ENCODE measurements at places on chromosomes 7 and 10.
A peak's percentile ranks its signal among the peaks of the same experiment; 100 is the strongest.

- no peak for DNase-seq
Observed at GRCh38 chr7:19401461-19401860, 256.2 kb upstream of the FERD3L start.

GRCh38 chr7:117480978-117481377, 1.2 kb downstream of the CFTR start:
- DNase-seq = no peak

DNA sequence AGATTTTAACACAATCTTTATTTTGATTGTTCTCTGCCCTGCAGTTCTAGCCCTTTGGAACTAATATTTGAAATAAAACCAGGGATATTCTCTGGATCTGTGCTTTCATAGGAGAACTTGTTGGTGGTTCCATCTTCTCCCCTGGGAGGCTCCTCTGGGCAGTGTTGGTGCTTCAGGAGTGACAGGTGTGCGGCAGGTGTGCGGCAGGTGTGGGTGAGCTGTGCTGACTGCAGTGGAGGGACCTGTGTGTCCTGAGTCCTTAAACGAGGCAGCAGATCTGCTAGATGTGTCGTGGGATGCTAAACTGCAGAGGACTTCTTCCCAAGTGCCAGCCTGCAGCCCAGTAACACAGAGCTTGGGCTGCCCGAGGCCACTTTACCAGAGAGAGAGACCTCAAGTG, 98.4 kb downstream of the LYZL1 start:
- no peak for DNase-seq

DNA sequence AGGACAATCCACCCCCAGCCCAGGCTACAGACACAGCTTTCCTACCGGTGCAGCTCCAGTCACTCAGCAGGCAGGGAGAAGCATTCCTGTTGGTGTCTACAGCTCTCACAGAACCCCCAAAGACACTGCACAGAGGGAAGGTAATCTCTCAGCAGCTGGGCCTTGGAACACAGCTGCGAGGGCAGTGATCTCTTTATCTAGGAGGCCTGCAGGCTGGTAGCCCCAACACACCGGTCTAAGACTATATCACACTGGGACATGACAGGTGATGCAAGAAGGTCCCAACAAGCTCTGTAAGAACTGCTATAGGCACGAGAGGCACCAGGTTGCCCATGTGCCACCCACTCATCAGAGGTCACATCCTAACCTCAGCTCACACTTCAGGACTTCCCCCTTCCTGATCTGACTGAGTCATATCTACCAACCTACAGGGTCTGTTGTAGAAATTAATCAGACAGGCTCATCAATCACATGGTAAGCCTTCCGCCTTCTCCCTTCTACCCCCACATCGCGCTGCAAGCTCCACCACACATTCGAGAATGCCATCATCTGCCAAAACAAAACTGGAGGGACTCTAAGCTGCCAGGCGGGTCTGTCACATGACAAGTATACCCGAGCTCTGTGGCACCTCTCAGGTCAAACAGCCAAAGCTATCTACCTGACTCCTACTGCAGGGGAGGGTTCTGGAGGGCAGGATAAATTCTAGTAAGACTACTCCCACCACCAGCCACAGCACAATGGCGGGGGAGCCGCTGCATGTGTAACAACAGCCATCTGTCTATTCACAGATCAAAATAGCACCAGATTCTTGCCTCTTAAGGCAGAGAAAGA, 26.1 kb downstream of the FAM53B start:
- peak; percentile 85 for DNase-seq

DNA sequence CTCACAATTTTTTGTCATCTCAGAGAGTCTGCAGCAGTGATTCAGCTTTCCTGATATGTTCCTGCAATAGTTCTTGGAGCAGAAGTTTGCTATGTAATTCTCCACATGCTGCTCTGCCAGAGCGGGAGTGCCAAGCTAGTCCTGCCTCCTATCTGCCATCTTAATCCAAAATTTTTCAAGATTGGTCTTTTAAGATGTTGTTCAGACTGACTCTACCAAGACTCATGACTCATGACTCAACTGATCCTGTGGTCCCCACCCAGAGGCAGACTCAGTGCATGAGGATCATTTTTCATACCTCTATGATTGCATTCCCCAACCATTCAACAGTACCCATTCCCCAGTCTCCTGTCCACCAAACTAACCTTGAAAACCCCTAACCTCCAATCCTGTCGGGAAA, 470.8 kb downstream of the INHBA start:
- DNase-seq = no peak

DNA sequence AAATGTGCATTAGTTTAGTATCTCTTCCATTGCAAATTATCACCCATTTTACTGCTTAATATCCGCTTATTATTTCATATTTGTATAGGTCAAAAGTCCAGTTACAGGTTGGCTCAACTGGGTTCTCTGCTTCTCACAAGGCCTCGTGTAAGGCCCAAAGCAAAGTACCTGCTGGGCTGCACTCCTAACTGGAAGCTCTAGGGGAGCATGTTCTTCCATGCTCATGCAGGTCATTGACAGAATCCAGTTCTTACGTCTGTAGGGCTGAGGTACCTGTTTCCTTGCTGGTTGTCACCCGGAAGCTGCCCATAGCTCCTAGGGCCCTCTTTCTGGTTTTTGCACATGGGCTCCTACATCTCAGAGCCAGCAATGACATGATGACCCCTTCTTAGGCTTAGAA, 79.6 kb downstream of the RAPGEF5 start:
- DNase-seq = no peak

- no peak for DNase-seq
Observed at GRCh38 chr7:102891693-102892261, 21.0 kb upstream of the LRRC17 start.

- no peak for DNase-seq
Observed at GRCh38 chr7:574661-575395, 55.2 kb upstream of the PDGFA start.

DNA sequence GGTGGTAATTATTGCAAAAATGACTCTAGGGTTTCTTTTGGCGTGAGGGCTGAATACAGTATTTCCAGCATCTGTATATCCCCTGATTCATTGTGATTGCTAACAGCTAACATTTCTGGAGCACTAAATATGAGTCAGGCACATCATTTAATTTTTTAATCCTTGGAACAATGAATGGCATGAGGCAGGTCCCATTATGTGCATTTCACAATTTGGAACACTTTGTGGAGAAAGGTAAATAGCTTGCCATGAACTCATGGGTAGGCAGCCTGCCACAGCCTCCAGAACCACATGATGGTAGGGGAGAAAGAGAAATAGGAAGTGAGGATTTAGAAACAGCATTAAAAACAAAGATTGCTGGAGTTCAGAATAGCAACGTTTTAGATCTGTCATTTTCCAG, 1.7 kb downstream of the NPTX2 start:
- DNase-seq = no peak

- no peak for DNase-seq
Observed at GRCh38 chr10:73925539-73925938, 14.6 kb downstream of the PLAU start.

- no peak for DNase-seq
Observed at GRCh38 chr10:58818900-58819299, 306.2 kb downstream of the BICC1 start.

DNA sequence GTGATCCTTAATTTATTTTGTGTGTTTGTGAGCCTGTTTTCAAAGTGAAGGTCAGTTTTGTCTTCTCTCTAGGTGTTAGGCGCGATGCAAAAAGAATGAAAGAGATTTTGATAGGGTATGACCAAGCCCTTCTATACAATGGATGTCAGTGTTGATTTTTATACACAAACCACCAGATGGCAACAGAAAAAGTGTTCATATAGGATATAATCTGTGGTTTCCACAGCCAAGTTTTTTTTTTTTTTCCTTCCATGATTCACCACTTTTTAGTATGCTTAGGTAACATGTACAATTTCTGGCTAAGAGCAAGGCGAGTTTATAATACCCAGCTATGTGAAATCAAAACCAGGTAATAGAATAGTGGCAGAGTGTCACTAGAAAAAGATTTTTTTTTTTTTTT, 8.1 kb downstream of the SDK1 start:
- DNase-seq = no peak

- no peak for DNase-seq
Observed at GRCh38 chr10:11379771-11380170, 231.7 kb downstream of the USP6NL start.

GRCh38 chr7:123051916-123052315, 56.4 kb upstream of the TAS2R16 start:
- DNase-seq = no peak

DNA sequence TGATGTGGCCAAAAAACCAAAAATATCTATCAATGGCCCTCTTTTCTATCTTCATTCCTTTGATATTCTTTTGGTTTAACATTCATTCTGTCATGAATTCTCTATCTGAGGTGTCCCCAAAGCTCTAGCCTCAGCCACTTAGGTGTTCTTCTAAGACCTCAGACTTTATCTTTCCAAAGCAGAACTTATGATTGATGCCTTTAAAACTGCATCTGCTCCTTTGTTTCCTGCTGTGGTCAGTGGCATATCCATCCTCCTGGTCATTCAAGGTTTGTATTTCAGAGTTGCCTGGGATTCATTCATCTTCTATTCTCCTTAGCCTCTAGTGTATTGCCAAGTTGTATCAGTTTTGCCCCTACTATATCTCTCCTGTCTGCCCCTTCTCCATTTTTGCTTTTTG, 30.6 kb downstream of the FHIP2A start:
- no peak for DNase-seq

DNA sequence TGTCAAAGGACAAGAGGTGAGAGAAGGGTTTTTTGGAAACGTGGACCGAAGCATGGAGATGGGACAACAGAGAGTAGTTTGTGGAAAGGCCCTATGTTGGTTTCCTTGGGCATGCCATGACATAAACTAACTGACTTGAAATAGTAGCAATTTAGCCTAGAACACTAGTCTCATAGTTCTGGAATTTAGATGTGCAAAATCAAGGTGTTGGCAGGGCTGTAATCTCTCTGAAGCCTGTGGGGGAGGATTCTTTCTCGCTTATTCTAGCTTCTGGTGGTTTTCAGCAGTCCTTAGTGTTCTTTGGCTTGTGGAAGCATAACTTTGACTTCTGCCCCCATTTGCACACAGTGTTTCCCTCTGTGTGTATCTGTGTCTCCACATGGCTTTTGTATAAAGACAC, 283.4 kb downstream of the GFRA1 start:
- no peak for DNase-seq

GRCh38 chr7:128809363-128809762, 17.6 kb downstream of the CCDC136 start:
- no peak for DNase-seq

DNA sequence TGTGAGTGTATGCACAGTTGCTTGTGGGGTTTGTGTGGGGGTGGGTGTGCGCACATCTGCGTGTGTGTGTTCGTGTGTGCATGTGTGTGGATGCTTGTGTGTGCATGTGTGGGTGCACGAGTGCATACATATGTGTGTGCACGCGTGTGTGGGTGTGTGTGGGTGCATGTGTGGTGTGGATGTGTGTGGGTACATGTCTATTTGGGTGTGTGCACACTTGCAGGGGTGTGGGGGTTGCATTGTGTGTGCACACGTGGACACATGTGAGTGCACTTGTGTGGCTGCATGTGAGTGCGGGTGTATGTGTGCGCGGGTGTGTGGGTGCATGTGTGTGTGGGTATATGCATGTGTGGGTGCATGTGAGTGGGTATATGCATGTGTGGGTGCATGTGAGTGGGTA, 73.7 kb downstream of the NKX6-2 start:
- no peak for DNase-seq

DNA sequence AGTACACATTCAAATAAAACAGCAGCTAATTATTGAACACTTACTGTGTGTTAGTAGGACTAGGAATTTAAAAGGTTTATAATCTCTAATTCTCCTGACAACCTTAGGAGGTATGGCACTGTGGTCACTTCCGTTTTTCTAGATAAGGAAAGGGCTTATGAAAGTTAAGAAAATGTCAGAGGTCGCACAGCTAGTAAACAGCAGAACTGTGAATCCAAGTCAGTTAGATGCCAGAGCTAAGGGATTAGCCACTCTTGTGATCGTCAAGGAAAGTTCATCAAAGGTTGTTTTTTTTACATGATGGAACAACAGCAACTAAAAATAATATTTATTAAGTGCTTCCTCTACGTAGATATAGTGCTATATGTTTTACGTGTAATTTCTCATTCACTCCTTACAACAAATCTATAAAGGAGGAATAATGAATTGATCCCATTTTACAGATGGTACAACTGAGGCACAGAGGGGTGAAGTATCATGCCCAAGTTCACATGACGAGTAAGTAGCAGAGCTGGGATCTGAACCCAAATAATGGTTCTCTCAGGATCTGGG, 84.9 kb downstream of the NAMPT start:
- no peak for DNase-seq

DNA sequence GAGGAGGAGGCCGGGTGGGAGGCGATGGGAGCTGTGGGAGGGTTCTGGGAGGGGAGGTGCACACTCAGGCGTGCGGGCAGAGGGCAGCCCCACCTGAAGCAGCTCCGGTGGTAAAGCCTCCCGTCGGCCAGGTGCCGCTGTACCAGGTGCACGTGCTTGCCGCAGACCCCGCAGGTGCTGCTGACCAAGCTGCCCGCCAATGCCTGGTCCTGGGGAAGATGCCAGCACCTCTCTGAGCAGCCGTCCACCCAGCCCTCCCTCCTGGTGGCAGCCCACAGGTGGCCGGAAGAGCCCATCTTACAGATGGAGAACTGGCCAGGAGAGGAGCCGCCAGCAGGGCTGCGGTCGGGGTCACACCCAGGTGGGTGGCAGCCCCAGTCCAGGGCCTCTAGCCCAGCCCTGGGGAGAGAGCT, 12.6 kb downstream of the MICALL2 start:
- no peak for DNase-seq

- DNase-seq = peak; percentile 12
Observed at GRCh38 chr7:95433952-95434556, 774 bp downstream of the PON2 start.

GRCh38 chr7:150356265-150356897, 12.2 kb upstream of the REPIN1 start:
- no peak for DNase-seq

- peak; percentile 44 for DNase-seq
Observed at GRCh38 chr7:95723583-95724180, 48.7 kb upstream of the DYNC1I1 start.

DNA sequence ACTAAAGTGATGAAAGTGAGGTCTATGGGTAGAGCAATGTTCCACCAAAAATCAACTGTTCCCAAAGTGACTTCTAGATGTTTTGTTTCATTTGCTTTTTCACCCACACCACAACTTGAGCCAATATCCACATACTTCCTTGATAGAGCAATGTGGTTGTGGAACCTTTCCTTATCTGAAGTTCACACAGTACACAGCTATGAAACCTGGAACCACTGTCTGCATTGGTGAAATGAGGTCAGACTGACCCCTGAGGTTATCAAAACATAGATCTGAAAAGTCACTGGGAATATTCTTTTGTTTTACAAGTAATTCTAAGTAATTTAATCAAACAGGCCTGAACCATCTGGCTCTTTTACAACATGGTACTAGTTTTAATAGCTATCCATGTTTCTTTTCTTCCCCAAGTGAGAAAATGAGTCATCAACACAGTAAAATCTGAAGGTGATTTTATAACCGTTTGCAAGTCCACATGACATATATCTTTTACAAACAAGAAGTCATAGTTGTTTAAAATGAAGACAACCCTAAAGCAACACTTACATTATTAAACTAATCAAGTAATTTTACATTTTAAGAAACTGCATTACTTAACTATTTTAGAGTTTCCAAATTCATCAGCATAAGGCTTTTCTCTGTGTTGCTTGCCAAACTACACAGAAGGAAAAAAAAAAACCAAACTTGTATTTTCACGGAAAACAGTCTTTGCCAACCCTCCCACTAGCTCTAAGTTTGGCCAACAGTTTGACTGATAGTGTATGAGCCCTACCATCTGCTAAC, 80.3 kb downstream of the LRRC17 start:
- no peak for DNase-seq

- DNase-seq = no peak
Observed at GRCh38 chr10:132617737-132618052, 80.1 kb downstream of the INPP5A start.

GRCh38 chr10:116208956-116209567, 63.9 kb downstream of the GFRA1 start:
- DNase-seq = no peak
